ENCODE measurements at places on chromosomes 13 and 19. TPM values are rescaled to one million over a fixed set of nuclear protein-coding genes. Genes with fewer than 3 reads are reported as not detected.

DNA sequence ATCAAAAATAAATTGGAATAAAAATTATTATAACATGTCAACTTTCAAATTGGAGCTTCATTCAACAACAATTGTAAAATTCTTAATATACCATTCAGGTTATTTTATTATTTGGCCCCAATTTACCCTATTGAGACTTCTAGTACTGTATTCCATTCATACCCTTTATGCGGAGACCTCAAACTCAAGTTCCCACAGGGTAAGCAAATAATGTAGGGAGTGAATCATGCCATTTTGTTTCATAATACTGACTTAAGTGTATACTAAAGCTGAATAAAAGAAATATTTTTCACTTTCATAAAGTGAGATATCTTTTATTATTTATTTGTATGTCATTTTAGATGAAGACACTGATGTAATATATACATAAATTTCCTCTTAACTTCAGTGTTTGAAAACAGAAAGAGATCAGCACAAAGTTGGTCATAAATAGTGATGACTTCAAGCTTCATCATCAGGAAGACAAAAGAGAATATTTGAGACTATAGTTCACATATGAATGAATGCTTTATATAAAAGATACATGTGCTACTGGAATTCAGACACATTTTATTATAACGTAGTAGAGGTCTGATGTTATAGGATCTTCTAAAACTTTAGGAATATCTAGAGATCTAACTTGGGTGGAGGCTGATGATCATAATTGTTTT, 894.4 kb upstream of the PCDH9 start:
- no peak overlapping the region for H3K27ac ChIP-seq
- no peaks in the 10 kb centered on the region for H3K4me1 ChIP-seq
- no peaks in the 10 kb centered on the region for H3K27me3 ChIP-seq

Gene TSHZ3
- 4.2 TPM for total RNA-seq

DNA sequence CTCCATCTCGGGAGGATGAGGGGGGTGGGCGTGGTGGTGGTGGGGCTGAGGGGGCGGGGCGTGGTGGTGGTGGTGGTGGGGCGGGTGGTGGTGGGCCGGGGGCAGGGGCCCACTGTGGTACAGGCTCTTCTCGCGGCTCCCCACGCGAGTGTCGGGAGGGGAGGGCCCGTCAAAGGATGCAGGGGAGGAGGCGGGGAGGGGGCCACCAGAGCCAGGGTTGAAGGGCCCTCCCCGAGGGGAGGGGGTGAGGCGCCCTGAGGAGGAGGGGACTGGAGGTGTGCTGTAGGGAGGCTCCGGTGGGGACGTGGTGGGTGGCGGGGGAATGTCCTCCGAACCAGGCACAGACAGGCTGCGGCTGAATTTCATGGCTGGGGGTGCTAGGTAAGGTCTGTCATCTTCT, 19.6 kb downstream of the C19orf81 start:
- H3K27ac ChIP-seq: no peak overlapping the region
- no peak for DNase-seq
- H3K4me3 ChIP-seq: no peak overlapping the region
- H3K36me3 ChIP-seq: no peaks in the 10 kb centered on the region

- no peaks in the 10 kb centered on the region for H3K36me3 ChIP-seq
- H3K4me3 ChIP-seq: no peak overlapping the region
- H3K27me3 ChIP-seq: peaks cover 4% of the 10 kb centered on the region
Measured at GRCh38 chr19:47765523-47766358, 12.8 kb upstream of the SELENOW start.

Gene TPTE2
- 0.30 TPM for total RNA-seq

DNA sequence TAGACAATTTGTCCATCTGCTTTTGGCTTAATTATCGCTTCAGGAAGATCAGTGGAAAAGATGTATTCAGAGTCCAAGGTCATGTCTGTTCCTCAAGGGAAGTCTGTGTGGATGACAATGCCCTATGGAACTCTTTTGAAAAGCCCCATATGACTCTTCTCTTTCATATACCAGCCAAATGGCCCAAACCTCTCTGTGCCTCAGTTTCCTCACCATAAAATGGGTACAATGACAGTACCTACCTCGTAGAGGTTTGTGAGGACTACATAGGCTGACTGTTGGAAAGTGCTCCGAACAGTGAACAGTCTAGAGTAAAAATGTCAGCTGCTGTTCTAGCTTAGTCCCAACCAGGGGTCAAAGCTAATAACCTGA, 104.6 kb downstream of the COL4A2 start:
- H3K27ac ChIP-seq: no peak overlapping the region
- DNase-seq: no peak
- peaks cover 48% of the 10 kb centered on the region for H3K27me3 ChIP-seq
- no peak overlapping the region for H3K4me3 ChIP-seq
- H3K36me3 ChIP-seq: no peaks in the 10 kb centered on the region
- H3K4me1 ChIP-seq: peaks cover 5% of the 10 kb centered on the region

DNA sequence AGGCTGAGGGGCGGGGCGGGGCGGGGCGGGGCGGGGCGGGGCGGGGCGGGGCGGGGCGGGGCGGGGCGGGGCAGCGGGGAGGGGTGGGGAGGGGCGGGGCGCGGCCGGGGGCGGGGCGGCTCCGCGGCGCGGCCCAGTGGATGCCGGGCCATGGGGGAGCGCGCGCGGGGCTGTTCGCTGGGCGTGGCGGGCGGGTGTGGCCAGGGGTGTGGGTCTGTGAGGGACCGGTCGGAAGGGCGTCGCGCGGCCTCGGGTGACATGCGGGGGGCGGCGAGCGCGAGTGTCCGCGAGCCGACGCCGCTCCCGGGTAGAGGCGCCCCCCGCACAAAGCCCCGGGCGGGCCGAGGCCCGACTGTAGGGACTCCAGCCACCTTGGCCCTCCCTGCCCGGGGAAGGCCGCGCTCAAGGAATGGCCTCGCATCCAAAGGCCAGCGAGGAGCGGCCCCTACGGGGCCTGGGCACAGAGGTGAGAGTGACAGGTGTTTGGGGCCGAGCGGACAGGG, at the start of gene ZFP28:
Gene ZFP28 (plus strand): TSS at position 188 of the 503 bp plus-strand sequence. CDS start 71 bp downstream, at position 259.
- peak within 1 kb of the TSS; percentile 92 for H3K27ac ChIP-seq
- no peak for DNase-seq
- peaks cover 17% of the 10 kb centered on the region for H3K4me1 ChIP-seq
- peak within 1 kb of the TSS; percentile 82 for H3K4me3 ChIP-seq

DNA sequence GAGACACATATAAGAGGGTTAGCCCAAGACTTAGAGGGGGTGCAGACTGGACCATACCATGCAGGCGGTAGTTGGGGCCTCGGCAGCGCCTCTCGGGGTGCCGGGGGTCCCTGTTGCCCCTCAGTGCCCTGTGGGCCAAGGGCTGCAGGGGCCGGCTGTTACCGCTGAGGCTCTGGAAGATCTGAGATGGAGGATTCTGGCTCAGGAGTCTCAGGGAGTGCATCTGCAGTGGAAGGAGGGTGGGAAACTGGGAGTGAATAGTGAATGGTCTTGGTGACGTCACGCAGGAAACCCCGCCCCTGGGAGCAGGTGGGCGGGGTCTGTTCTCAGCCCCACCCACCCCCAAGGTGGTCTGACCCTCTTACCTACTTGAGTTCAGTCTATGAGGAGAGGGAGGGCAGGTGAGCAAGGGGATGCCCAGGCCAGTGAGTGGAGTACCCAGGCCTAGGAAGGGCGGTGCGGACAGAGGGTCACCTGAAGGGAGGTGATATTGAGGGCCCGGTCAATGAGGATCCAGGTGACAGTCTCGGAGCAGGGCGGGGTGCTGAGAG, 1.7 kb upstream of the DBP start:
- peak overlapping the region; percentile 92 for H3K27ac ChIP-seq
- H3K4me3 ChIP-seq: peak overlapping the region; percentile 85
- H3K4me1 ChIP-seq: peaks cover 38% of the 10 kb centered on the region
- no peaks in the 10 kb centered on the region for H3K36me3 ChIP-seq
- DNase-seq: no peak

Gene KLK15
- total RNA-seq: not detected

Gene LRRC25
- not detected for total RNA-seq

Gene ARHGAP45
- 419 TPM for total RNA-seq

Gene SMIM44
- total RNA-seq: not detected

- no peak overlapping the region for H3K4me3 ChIP-seq
- DNase-seq: no peak
- no peaks in the 10 kb centered on the region for H3K4me1 ChIP-seq
- no peaks in the 10 kb centered on the region for H3K36me3 ChIP-seq
- no peak overlapping the region for H3K27ac ChIP-seq
- no peaks in the 10 kb centered on the region for H3K27me3 ChIP-seq
Measured at GRCh38 chr13:61128850-61129645, 286.6 kb downstream of the PCDH20 start.

- H3K27me3 ChIP-seq: peaks cover 13% of the 10 kb centered on the region
- no peaks in the 10 kb centered on the region for H3K4me1 ChIP-seq
- no peak overlapping the region for H3K27ac ChIP-seq
- H3K4me3 ChIP-seq: no peak overlapping the region
Measured at GRCh38 chr13:94411747-94412146, 67.7 kb downstream of the DCT start.

GRCh38 chr13:63206461-63206860, 1790.8 kb upstream of the PCDH20 start:
- no peaks in the 10 kb centered on the region for H3K27me3 ChIP-seq
- H3K36me3 ChIP-seq: no peaks in the 10 kb centered on the region
- no peak for DNase-seq
- no peaks in the 10 kb centered on the region for H3K4me1 ChIP-seq
- no peak overlapping the region for H3K27ac ChIP-seq

GRCh38 chr13:94435604-94436226, 43.8 kb downstream of the DCT start:
- no peak overlapping the region for H3K27ac ChIP-seq
- H3K36me3 ChIP-seq: no peaks in the 10 kb centered on the region
- no peak for DNase-seq
- no peak overlapping the region for H3K4me3 ChIP-seq
- H3K4me1 ChIP-seq: peaks cover 4% of the 10 kb centered on the region

All from activated CD4-positive, alpha-beta memory T cell treated with anti-CD3 and anti-CD28 coated beads, Interleukin-2, amount 10 ng/mL, durations not matched to agents 7 days and 5 days (primary cell).